NCI-H345 (cell line): ENCODE measurements at places on chromosomes 4 and X.

GRCh38 chr4:72714482-72715279, 145.7 kb upstream of the ADAMTS3 start:
- DNase-seq, result no peak

- DNase-seq, result no peak
Observed at GRCh38 chr4:57378766-57379165, 268.6 kb upstream of the IGFBP7 start.

DNA sequence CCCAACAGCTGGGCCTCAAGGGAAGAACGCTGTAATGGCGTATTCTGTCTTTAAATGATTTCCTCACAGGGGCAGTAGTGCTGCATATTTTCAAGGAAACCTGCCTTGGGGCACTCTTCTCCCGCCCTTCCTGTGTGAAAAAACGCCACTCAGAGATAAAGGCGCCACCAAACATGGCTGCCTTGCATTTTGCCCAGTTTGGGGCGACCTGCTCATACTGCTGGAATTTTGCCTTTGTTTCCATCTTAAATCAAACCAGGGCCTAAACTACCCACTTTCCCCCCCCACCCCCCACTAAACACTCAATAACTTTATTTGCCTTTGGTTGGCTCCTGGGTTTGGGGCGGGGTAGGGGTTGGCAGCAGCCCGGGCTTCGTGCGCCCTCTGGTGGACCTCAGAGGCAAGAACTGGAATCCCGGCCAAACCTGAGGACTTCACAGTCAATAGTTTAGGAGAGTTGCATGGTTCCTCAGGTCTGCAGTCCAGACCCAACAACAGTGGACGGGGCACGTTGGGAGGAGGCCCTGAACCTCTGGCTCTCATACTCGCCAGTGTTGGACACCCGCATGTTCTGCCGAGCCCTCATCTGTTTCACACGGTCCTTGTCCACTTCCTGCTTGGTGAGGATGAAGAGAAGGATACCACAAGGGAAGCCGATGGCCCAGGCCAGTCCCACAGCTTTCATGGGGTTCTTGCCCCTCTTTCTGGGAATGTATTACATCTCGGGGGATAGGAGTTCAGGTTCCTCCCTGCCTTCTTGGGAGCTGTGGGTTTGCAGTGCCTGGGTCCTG, 220.1 kb upstream of the STK26 start:
- DNase-seq, result peak; percentile 66

DNA sequence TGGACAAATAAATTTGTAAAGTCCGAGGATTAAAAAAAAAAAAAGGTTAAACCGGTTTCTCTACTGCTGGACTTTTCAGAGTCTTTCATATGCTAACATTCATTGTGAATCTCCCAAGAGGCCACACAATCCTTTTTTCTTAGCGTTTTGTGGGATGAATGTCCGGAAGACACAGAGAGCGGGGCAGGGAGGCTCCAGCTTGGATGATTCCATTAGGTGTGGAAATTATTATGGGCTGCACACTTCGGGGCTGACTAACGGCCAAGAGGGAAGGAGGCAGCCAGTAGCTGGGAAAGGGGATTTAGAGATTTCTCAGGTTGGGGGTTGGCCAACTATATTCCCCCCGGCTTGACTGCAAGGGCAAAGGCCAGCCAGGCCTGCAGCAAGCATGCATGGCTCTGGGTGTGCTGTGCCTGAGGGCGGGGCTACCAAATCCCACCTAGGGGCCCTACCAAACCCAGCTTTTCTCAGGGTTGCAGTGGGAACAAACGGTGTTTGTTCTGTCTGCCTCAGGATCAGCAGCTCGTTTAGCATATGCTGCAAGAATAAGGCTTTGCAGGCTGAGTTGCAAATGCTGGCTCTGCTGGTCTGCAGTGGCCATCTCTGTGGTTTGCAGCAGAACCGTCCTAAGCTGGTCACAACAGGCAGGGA, 28.6 kb downstream of the NYX start:
- DNase-seq, result no peak

- DNase-seq, result peak; percentile 42
Observed at GRCh38 chrX:111100191-111100590, 4.2 kb downstream of the PAK3 start.

DNA sequence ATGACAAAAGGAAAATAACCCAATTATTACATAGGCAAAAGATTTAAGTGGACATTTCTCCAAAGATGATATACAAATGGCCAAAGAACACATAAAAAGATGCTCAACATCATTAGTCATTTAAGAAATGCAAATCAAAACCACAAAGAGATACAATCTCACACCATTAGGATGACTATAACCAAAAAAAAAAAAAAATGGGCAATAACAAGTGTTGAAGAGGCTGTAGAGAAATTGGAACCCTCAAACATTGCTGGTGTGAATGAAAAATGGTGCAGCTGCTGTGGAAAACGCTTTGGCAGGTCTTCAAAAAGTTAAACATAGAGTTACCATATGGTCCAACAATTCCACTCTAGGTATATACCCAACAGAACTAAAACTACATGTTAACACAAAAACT, 5.6 kb upstream of the PRDX4 start:
- no peak for DNase-seq

GRCh38 chr4:138938366-138938690, 77.3 kb upstream of the NOCT start:
- DNase-seq, result peak; percentile 11
